EL (cell line): ENCODE measurements at places on chromosomes 7 and 10.
A peak's percentile ranks its signal among the peaks of the same experiment; 100 is the strongest.

DNA sequence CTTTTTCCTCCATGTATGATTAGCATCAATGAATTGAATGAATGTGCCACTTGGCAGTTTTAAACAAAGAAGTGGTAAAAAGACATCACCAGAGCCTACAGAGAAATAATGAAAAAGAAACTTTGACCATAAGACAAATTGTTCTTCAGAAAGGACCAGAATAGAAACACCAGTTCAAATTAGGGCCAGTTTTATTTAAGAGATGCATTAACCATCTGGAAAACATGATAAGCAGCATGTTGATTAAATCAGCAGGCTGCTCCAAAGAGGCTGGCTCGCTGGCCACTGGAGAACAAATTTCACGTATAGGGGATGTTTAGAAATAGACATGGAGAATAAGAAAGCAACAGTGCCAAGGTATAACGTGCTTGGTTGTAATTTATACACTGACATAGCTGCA lies 242.3 kb upstream of the AOAH start:
- no peak for DNase-seq

GRCh38 chr10:19974554-19974953 lies 158.3 kb downstream of the PLXDC2 start:
- DNase-seq: no peak

GRCh38 chr10:101649525-101650085 lies 45.4 kb downstream of the FBXW4 start:
- no peak for DNase-seq

DNA sequence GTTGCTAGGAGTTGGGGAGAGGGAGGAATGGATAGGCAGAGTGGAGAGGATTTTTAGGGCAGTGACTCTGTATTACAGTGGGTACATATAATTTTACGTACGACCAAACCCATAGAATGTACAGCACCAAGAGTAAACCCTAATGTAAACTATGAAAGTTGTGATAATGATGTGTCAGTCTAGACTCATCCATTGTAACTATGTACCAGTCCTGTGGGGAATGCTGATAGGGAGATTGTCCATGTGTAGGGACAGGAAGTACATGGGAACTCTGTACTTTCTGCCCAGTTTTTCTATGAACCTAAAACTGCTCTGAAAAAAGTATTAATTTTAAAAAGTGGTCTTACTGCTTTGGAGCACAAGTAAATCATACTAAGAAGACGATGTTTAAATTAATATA lies 441.8 kb downstream of the AUTS2 start:
- DNase-seq: no peak

- peak; percentile 64 for DNase-seq
These were observed 15.9 kb downstream of the FAM149B1 start for GRCh38 chr10:73183667-73184281.

DNA sequence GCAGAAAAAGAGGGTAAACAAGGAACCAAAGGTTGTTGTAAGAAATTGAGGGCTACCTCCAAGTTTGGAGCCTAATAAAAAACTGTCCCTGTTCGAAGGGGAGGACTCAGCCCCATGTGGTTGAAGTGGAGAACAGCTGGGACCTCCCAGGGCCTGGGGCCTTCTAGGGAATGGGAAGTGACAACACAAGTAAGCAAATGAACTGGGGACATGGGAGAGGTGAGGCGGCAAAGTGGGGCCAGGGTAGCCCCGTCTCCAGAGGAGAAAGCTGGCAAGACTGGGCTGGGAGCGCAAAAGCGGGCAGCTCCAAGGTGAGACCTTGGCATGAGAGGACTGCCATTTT lies 198.1 kb downstream of the ZNF438 start:
- DNase-seq: no peak

DNA sequence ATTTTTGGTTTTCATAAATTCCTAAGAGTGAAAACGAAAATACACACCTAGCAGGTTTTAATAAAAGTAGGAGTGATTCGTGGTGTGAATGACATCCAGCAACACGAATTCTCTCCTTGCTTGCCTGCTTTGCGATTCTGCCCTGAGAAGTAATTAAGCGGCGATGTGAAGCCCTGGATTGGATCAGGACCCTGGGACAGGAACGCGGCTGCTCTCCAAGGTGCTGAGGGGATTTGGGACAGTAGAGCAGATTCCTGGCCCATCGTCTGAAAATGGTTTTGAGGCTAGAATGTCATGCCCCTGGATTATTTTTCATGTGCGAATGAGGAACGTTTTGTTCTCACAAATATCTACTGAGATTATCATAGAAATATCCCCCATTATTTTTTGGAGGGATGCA lies 7.8 kb downstream of the NPS start:
- peak; percentile 17 for DNase-seq

DNA sequence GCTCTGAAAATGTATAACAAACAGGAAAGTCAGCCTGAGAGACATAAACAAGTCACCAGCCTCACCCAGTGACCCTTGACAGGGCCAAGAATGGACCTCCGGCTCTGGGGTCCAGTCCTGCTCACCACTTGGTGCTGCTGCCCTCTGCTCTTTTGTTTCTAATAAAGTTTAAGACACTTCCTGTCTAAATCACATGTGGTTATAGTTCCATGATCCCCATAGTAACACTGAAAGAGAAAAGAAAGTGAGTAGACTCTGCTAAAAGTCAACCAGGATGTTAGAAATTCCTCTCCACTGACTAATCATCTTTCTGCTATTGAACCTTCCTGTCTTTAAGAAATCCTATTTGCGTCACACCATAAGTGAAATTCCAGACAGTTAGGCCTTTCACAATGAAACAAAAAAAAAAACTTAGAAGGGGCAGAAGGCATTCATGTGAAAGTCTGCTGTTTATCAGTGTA lies 179.2 kb upstream of the BET1 start:
- peak; percentile 98 for DNase-seq

DNA sequence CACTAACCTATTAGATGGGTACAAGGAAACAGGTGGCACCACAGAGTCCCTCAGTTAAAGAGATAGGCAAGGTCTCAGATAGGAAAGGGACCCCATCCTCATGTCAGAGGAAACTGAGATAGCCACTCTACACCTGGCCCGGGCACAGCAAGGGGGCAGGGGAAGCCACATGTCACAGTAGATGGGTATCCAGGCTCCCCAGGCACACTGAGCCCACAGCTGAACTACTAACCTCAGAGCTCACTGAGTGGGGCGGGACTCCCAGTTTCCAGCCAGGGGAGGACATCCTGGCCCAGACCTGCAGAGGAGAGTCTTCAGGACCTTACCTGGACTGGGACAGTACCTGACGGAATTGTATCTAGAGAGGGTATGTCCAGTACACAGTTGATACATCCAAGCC lies 3.7 kb upstream of the CDHR1 start:
- no peak for DNase-seq

- DNase-seq: peak; percentile 56
These were observed 52.1 kb downstream of the TSPAN12 start for GRCh38 chr7:120805636-120806388.

GRCh38 chr7:83455612-83456011 lies 193.3 kb downstream of the SEMA3E start:
- no peak for DNase-seq

DNA sequence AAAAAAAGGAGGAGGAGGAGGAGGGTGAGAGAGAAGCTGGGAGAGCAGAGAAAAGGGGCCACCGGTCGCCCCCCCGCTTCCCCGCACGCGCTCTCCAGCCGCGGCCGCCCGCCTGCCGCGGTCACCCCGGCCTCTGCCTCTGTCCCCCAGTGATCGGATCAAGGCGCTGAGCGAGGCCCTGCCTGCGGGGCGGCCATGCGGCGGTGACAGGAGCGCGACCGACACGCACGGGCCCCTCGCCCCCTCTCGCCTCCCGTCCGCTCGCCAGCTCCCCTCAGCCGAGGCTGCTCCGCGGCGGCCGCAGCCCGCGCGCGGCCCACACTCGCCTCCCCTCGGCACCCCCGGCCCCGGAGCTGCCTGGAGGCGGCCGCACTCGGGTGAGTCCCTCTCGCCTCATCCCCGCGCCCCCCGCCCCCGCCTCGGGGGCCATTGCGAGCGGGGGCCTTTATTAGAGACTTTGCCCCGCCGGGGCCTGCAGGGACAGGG lies at the start of gene GTF2I:
TSS of gene GTF2I (plus strand) at position 27 of the 486 bp plus-strand sequence. CDS start 31,411 bp downstream, outside the sequence.
- no peak for DNase-seq

GRCh38 chr7:139783647-139784385 lies 6.0 kb upstream of the HIPK2 start:
- no peak for DNase-seq

GRCh38 chr7:142927085-142927745 lies 6.3 kb downstream of the TRPV5 start:
- no peak for DNase-seq

DNA sequence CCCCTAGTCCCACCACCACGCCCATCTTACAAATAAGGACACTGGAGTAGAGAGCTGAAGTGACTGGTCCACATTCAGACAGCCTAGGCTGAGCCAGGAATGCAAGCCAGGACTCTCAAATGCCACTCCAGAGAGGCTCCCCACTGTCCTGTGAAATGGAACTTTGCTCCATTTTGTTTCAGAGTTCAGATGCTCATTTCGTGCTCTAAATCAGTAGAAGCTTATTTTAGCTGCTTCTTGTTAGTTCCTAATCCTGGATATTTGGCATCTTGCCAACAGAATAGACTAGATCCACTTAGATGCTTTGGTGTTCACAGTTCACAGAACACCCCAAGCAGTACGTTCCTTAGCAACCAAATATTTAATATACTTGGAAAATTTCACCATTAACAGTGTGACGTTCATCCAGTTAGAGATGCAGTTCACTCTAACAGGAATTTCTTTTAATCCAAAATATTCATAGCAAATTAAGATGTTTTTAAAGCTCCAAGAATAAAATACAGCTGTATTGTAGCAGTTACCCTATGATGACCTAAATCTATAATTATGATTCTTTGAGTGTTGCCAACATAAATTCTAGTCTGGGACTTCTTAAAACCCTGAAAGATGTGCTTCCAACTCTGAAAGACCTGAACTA lies 7.3 kb downstream of the MMP21 start:
- DNase-seq: no peak

- DNase-seq: no peak
These were observed 147.8 kb downstream of the EMX2 start for GRCh38 chr10:117690359-117690758.

- no peak for DNase-seq
These were observed 110.0 kb downstream of the EGFR start for GRCh38 chr7:55128693-55129394.

DNA sequence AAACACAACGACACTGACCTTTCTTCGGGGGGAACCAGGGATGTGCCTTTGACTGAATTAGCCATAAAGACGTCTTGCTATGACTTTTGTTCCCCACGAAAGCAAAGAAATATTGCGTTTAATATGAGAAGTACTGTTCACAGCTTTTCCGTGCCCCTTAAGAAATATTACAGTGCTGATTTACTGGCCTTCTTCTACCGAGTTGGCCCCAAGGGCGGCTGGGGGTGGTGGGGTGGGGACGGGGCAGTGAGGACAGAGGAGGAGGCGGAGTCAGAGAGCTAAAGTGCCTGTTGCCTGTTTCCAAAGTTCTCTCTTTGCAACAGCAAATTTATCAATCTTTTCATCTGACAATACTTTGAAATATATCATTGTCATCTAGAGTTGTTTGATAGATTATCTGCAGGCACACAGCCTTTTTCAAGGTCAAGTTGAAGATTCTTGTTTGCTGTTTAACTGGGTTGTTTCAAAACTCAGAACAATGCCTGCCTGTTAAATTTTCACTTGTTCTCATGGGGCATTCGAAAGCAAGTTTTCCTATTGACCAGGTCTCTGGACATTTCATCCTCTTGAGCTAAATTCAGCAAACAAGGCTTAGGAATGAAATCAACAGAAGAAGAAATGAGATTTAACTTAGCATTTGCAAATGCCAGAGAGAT lies 9.0 kb downstream of the PTF1A start:
- DNase-seq: no peak
